Esophagus muscularis mucosa (tissue), 4 donors: ENCODE measurements at places on chromosomes 4 and X.

DNA sequence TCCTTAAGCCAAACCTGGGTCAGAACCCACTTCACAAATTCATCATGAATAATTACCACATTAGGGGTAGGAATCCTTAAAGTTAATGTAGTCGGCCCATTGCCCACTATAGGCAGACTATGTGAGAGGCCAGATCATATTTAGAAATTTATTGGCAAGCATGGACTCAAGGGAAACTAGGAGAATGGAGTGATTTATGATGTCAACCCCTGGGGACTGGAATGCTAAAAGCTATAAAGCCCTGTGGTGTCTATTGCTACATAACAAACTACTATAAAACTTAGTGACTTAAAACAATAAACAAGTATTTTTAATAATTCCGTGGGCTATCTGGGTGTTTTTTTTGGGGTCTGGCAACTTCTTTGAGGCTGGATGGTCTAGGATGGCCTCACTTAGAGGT is 93.9 kb downstream of the PPP1R2C start:
- H3K27me3 ChIP-seq, result no peaks in the 10 kb centered on the region
- DNase-seq, result no peak
- no peaks in the 10 kb centered on the region for H3K36me3 ChIP-seq
- H3K27ac ChIP-seq, result no peak overlapping the region
- no peak overlapping the region for H3K4me3 ChIP-seq

GRCh38 chrX:136146614-136147314 is 569 bp upstream of the FHL1 start:
- DNase-seq, result no peak
- peak overlapping the region; percentile 86 for H3K4me3 ChIP-seq
- H3K27ac ChIP-seq, result peak overlapping the region; percentile 94
- no peaks in the 10 kb centered on the region for H3K36me3 ChIP-seq
- peaks cover 6% of the 10 kb centered on the region for H3K4me1 ChIP-seq

DNA sequence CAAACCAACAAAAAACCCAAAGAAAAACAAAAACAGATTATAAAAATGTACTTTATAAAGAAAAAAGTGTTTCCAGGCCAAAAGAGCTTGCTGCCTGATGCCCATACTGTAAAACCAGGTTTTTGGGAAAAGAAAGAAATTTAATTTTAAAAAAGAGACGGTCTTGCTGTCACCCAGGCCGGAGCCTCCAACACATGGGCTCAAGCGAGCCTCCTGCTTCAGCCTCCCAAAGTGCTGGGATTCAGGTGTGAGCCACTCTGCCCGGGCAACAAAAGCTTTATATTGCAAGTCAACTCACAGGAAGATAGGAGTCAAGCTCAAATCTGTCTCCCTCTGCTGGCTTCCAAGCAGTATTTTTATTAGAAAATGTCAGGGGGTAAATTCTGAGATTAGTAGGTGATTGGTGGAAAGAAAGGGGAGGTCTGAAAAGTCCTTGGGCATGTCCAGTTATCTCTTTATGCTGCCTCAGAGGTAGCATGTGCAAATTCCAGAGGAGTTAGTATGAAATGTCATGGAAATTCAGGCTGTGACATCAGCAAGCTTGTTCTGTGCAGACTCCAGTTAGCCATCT is 39.4 kb downstream of the MGST2 start:
- peaks cover 12% of the 10 kb centered on the region for H3K36me3 ChIP-seq
- no peak overlapping the region for H3K4me3 ChIP-seq
- no peak overlapping the region for H3K27ac ChIP-seq
- DNase-seq, result no peak

DNA sequence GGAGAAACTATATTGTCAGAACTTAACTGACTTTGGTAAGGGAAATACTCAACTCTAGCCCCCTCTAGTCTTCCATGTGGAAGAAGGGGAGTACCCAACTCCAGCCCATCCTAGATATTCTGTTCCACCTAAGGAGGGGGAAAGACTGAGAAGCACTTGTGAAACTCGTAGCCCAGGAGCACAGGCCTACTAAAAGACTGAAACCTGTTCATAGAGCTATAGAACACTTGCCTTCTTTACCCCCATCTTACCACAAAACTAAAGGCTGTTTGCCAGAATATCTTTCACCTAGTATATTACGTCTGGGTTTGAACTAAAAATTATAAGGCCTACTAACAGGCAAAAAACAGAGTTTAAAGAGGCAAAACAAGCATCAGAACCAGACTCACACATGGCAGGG is 15.5 kb downstream of the CLDN22 start:
- H3K36me3 ChIP-seq, result peaks cover 10% of the 10 kb centered on the region
- no peaks in the 10 kb centered on the region for H3K4me1 ChIP-seq
- H3K27ac ChIP-seq, result no peak overlapping the region

- no peaks in the 10 kb centered on the region for H3K27me3 ChIP-seq
- H3K27ac ChIP-seq, result no peak overlapping the region
- DNase-seq, result no peak
Measured at GRCh38 chr4:24166501-24166900, 276.7 kb upstream of the PPARGC1A start.

GRCh38 chrX:155767876-155768769 is 113.0 kb upstream of the VAMP7 start:
- DNase-seq, result no peak
- peaks cover 7% of the 10 kb centered on the region for H3K4me1 ChIP-seq
- H3K27ac ChIP-seq, result no peak overlapping the region
- no peaks in the 10 kb centered on the region for H3K27me3 ChIP-seq

GRCh38 chr4:124708517-124709300 is 3.8 kb downstream of the ANKRD50 start:
- H3K4me1 ChIP-seq, result peaks cover 49% of the 10 kb centered on the region
- no peaks in the 10 kb centered on the region for H3K36me3 ChIP-seq
- H3K27me3 ChIP-seq, result no peaks in the 10 kb centered on the region
- no peak for DNase-seq

DNA sequence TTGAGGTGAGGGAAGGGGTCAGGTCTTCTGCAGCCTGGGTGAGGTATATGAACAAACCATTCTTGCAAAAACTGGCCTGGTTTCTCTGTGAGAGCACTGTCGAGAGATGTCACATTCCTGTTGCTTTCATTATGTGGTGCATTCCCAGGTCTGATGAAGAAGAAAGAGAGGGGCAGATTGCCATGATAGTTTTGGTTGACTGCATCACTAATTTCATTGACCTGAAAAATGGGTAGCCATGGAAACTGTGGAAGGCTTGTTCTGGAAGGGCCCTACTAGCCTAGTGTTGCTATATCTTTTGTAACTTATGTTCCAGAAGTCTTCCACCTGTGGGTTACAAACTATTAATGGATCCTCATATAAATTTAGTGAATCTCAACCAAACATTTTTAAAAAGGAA is 32.9 kb upstream of the CYBB start:
- no peaks in the 10 kb centered on the region for H3K27me3 ChIP-seq
- no peak overlapping the region for H3K4me3 ChIP-seq
- no peaks in the 10 kb centered on the region for H3K36me3 ChIP-seq

- DNase-seq, result no peak
- no peaks in the 10 kb centered on the region for H3K27me3 ChIP-seq
- H3K4me3 ChIP-seq, result no peak overlapping the region
- H3K4me1 ChIP-seq, result no peaks in the 10 kb centered on the region
- H3K27ac ChIP-seq, result no peak overlapping the region
Measured at GRCh38 chr4:144582105-144582850, 63.7 kb upstream of the HHIP start.

- no peak for DNase-seq
- peaks cover 11% of the 10 kb centered on the region for H3K4me1 ChIP-seq
- no peak overlapping the region for H3K27ac ChIP-seq
- no peaks in the 10 kb centered on the region for H3K27me3 ChIP-seq
- no peak overlapping the region for H3K4me3 ChIP-seq
- no peaks in the 10 kb centered on the region for H3K36me3 ChIP-seq
Measured at GRCh38 chr4:183903021-183903760, 1.9 kb upstream of the STOX2 start.

- H3K4me3 ChIP-seq, result no peak overlapping the region
- H3K27me3 ChIP-seq, result no peaks in the 10 kb centered on the region
- H3K36me3 ChIP-seq, result no peaks in the 10 kb centered on the region
- no peak for DNase-seq
Measured at GRCh38 chr4:120524237-120524636, 398.3 kb downstream of the PRDM5 start.

GRCh38 chr4:147942729-147943128 is 210.8 kb downstream of the ARHGAP10 start:
- H3K27ac ChIP-seq, result peak overlapping the region; percentile 48
- no peak for DNase-seq
- peaks cover 53% of the 10 kb centered on the region for H3K36me3 ChIP-seq
- H3K27me3 ChIP-seq, result no peaks in the 10 kb centered on the region
- no peak overlapping the region for H3K4me3 ChIP-seq
- H3K4me1 ChIP-seq, result peaks cover 43% of the 10 kb centered on the region

DNA sequence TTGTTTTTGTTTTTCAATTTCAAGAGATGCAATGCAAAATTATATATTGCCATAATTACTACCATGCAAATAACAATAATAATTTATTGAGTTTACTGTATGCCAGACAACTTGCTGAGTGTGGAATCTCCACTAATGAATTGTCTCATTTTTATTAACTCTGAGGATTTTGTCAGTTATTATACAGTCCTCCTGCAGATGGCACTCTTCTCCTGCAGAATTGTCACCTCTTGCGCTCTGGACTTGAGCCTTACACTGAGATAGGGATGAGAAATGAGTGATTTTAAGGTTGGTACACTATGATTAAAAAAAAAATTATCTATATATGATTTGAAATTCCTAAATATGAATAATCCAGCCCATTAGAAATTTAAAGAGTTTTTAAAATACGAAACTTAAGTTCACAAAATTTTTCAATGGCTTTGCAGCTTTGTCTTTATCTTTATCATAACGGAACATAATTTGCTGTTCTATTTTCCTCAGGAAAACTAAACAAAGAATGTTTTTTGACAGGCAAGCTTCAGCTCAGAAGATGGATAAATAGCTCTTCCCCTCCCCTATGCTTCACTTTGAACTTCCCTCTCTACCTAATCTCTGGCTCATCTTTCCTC is 12.7 kb upstream of the PAQR3 start:
- no peak overlapping the region for H3K27ac ChIP-seq
- H3K27me3 ChIP-seq, result no peaks in the 10 kb centered on the region
- no peak overlapping the region for H3K4me3 ChIP-seq
- H3K36me3 ChIP-seq, result no peaks in the 10 kb centered on the region
- DNase-seq, result no peak
